ENCODE measurements at places on chromosomes 12 and 14.

GRCh38 chr12:67477681-67478265 is 170.8 kb upstream of the DYRK2 start:
- DNase-seq: no peak

- DNase-seq: no peak
Measured at GRCh38 chr12:124392271-124392666, 97.4 kb downstream of the RFLNA start.

DNA sequence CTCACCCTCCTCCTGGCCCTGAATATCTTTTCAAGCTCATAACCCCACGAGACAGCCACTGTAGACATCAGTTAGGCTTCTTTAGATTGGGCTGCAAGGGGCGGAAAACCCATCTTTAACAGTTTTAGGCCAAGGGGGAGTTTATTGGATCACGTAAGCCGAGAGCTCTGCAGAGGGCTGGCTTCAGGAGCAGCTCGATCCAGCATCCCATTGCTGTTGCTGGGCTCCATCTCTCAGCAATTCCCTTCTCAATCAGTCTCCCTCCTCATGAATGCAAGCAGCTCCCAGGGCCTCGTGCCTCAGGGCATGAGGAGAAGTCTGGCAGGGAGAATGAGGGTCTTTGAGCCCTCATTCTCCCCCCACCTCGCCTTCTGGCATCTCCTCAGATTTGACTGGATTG is 59.4 kb downstream of the ADGRD1 start:
- DNase-seq: no peak

- DNase-seq: no peak
Measured at GRCh38 chr12:49635036-49635435, 11.7 kb downstream of the PRPF40B start.

- no peak for DNase-seq
Measured at GRCh38 chr12:1573960-1574864, 20.2 kb downstream of the FBXL14 start.

DNA sequence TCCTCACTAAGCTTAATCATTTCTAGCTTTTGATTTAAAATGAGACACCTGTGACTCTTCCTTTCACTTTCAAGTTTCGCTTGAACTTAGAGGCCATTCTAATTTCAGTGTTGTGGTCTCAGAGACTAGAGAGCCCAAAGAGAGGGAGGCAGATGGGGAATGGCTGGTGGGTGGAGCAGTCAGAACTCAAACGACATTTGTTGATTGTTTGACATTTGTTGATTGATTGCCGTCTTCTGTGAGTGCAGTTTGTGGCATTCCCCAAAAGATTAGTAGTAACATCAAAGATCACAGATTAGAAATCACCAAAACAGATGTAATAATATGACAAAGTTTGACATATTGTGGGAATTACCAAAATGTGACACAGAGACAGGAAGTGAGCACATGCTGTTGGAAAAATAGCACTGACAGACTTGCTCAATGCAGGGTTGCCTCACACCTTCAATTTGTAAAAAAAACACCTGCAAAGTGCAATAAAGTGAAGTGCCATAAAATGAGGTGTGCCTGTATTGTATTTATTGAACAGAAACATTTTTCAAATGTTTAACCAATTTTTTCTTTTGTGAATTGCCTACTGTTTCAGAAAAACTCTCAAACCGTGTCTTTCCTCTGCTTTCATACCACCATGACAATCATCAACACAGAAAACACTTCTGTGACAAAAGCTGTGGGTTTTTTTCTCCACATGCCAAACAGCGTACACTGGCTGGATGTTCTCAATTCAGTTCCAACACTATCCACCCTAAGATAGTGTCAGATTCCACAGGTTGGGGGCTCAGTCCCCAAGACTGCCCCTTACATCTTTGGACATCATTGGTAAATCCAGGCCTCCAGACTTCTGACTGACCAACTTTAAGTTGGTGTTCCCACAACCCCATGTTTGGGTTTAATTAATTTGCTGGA is 376.3 kb upstream of the RGS6 start:
- DNase-seq: peak; percentile 66

DNA sequence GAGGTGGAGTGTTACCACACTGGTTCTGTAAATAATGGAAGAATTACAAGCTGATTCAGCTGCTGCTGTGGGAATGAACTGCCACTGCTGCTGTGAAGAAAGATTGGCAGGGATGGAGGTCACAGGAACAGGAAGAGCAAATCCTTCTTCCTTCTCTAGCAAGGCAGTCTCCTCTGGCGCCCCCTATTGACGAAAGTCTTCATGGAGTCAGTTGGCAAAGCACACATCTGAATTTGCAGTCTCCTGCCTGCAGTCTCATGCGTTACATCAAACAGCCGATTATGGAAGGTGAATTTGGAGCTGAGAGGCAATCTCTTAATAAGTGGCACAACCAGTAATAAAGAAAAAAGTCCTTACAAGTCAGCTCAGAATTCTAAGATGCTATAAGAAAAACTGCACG is 106.0 kb upstream of the TMTC1 start:
- no peak for DNase-seq
